WTC11 (cell line): ENCODE measurements at places on chromosomes 6 and 20. TPM values are rescaled to one million over a fixed set of nuclear protein-coding genes. Genes with fewer than 3 reads are reported as not detected.

The CAGE1 gene
- total RNA-seq = 0.07 to 0.30 TPM (median 0.11 TPM) in 3 replicates

The CRYBG1 gene
- total RNA-seq = 9.1 to 10.1 TPM (median 9.3 TPM) in 3 replicates

The SESN1 gene
- 22.2 to 30.2 TPM (median 22.5 TPM) in 3 replicates for total RNA-seq

The TPX2 gene
- total RNA-seq = 113 to 123 TPM (median 115 TPM) in 3 replicates

The SLC22A16 gene
- total RNA-seq = 0.34 TPM in 1 of 3 replicates, not detected in the others

The MPIG6B gene
- total RNA-seq = 0.09 to 0.11 TPM (median 0.11 TPM) in 3 replicates

The CST4 gene
- not detected in 3 replicates for total RNA-seq

The BCAS4 gene
- total RNA-seq = 25.8 to 31.0 TPM (median 29.8 TPM) in 3 replicates

The COL19A1 gene
- total RNA-seq = not detected in 3 replicates

The ADTRP gene
- 0.44 to 0.98 TPM (median 0.50 TPM) in 3 replicates for total RNA-seq

The GLP1R gene
- 1.8 to 2.2 TPM (median 2.1 TPM) in 3 replicates for total RNA-seq

The EYA2 gene
- total RNA-seq = 0.64 to 1.5 TPM (median 0.76 TPM) in 3 replicates
